ENCODE measurements at places on chromosomes 1 and 21. TPM values are rescaled to one million over a fixed set of nuclear protein-coding genes. Genes with fewer than 3 reads are reported as not detected.

The FNDC10 gene
- polyA plus RNA-seq = not detected

The LAPTM5 gene
- 1,002 TPM for polyA plus RNA-seq

The RNF186 gene
- not detected for polyA plus RNA-seq

The IRF6 gene
- polyA plus RNA-seq = 0.93 TPM

The TMEM82 gene
- polyA plus RNA-seq = not detected

The LCE2C gene
- not detected for polyA plus RNA-seq

The PKLR gene
- polyA plus RNA-seq = not detected

The TNFSF4 gene
- 0.06 TPM for polyA plus RNA-seq

The INKA2 gene
- polyA plus RNA-seq = 1.3 TPM

The TMPRSS3 gene
- polyA plus RNA-seq = not detected

The ERI3 gene
- polyA plus RNA-seq = 41.6 TPM

The SPRR5 gene
- not detected for polyA plus RNA-seq

The CD101 gene
- 1.8 TPM for polyA plus RNA-seq

The MPZ gene
- polyA plus RNA-seq = not detected

The CAPN9 gene
- polyA plus RNA-seq = not detected

The CNKSR1 gene
- 2.2 TPM for polyA plus RNA-seq

The ASAP3 gene
- polyA plus RNA-seq = 0.66 TPM

The MEX3A gene
- 0.05 TPM for polyA plus RNA-seq
